Left ventricle myocardium superior (tissue), 1 donor: ENCODE measurements at places on chromosomes 6 and 20. TPM values are rescaled to one million over a fixed set of nuclear protein-coding genes. Genes with fewer than 3 reads are reported as not detected.

THBD gene
- total RNA-seq: 13.1 TPM

GSTA4 gene
- 8.0 TPM for total RNA-seq

NKX2-2 gene
- not detected for total RNA-seq

DNA sequence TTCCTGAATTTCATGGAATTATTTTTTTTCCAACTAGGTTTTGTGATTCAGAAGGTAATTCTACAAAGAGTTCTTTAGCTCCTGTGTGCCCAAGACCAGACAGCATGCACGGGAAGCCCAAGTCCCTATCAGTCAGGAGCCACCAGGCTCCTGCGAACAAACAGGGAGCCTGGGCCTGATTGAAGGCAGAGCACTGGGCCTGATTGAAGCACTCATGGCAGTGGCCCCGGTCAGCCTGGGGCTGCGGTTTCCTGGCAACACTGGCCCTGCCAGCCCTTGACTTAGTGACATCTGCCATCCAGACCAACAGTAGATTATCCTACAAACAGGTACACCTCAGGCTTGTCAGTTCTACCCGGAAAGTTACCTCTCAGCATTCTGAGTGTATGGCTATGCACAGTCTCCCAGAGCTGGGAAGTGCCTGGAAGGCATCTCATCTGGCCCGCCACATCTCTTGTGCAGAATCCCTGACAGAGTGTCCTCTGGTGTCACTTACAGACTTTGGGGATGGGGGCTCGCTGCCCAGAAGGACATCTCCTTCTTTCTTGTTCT is 133.8 kb downstream of the VEGFA start:
- DNase-seq: no peak

GRCh38 chr20:47673671-47673955 is 111.7 kb downstream of the SULF2 start:
- no peak for DNase-seq

DNA sequence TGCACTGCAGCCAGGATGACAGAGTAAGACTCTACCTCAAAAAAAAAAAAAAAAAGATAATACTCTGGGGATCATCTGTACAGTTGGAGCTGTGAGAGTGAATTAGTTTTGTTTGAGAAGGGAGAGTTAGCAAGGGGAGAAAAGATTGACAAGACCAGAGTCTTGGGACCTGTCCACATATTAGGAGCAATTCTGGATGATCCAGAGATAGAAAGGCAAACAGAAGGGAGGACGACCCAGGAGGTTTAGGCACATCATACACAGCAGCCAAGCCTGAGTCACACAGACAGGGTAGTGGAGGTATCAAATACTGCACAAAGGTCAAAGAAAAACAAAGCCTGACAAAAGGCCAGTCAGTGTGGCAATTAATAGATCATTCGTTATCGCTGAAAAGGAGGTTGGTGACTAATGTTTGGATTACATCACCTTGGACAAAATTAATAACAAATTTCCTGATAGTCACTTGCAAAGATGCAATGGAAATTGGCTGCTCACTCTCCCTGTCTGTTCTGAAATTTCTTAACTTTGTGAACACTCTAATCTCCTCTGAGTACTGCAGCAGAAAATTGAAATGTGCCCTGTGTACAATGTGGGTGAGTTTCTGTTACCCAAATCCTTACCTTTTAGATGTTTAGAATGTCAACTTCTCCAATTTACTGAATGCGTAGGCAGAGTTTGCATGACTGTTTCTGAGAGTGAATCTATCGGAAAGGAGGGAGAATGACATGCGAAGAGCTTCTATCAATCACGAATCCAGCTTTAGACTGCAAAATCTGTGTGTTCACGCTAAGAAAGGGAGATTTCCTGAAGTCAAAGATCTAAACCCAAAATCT is 105.4 kb downstream of the TSHZ2 start:
- DNase-seq: no peak

DNA sequence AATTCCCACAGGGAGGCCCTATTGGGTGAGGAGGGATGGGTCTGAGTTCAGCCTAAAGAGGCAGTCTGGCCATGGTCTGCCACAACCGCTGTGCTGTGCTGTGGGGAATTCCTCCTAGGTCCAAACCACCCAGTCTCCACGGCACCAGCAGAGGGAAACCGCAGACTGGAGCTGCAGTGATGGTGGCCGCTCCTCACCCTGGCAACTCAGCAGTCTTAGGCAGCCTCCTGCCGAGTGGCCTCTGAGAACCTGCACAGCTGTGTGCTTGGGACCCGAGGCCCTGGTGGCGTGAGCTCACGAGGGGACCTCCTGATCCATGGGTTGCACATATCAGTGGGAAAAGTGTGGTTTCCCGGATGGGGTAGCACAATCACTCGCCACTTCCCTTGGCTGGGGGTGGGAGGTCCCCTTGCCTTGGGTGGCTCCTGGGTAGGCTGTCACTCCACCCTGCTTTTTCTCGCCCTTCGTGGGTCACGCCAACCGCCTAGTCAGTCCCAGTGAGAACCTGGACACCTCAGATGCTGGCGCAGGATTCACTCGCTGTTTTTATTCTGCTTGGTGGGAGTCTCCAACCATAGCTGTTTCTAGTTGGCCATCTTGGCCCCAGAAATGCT is 242.2 kb downstream of the CDH26 start:
- DNase-seq: no peak

GRCh38 chr6:21556511-21556910 is 37.0 kb upstream of the SOX4 start:
- no peak for DNase-seq

DNA sequence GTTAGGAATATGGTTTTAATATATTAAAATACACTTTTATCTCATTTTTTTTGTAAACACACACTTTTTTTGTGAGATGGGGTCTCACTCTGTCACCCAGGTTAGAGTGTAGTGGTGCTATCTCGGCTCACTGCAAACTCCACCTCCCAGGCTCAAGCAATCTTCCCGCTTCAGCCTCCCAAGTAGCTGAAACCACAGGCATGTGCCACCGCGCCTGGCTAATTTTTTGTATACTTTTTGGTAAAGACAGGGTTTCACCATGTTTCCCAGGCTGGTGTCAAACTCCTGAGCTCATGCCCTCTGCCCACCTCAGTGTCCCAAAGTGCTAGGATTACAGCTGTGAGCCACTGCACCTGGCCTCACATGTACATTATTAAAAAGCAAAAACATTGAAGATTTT is 10.8 kb downstream of the IPCEF1 start:
- no peak for DNase-seq

GRCh38 chr6:125224231-125224861 is 70.8 kb downstream of the TPD52L1 start:
- DNase-seq: no peak

DNA sequence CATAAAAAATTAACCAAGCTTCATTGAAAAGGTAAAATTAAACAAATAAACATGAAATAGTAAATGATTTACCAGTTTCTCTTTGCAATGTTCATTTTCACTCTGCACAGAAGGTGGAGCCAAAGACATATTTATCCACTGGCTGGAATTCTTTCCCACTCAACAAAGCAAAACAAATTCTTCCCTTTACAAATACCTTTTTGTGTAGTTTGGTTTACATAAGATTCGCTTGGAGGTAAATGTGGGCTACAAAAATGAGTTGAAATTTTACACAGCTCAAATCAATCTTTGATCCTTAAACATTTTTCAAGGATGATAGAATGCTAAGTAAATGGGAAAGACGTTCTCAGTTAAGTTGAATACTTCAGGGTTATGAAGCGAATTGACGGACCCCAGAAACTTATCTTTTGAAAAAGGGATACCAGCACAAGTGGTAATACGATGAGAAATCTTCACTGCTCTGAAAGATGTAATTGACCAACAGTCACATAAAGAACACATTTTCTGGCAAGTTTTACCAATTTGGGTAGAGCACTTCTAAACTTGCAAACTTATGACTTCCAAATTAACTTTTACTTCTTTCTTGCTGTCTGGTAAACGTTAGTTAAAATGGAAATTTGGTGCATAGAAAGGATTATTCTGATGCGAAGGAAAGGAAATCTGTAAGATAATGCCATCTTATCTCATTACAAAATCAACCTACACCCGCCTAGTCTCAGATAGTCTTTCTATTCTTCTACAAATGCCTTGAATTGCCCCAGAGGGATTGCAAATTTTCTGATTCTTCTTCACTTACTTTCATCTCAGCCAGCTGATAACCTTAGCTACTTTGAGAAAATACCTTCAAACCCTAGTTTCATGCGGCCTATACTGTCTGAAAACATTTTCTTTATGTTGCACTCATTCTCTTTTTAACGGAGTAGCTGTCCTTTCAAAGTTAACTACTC is 4.7 kb upstream of the GJA1 start:
- no peak for DNase-seq

DNA sequence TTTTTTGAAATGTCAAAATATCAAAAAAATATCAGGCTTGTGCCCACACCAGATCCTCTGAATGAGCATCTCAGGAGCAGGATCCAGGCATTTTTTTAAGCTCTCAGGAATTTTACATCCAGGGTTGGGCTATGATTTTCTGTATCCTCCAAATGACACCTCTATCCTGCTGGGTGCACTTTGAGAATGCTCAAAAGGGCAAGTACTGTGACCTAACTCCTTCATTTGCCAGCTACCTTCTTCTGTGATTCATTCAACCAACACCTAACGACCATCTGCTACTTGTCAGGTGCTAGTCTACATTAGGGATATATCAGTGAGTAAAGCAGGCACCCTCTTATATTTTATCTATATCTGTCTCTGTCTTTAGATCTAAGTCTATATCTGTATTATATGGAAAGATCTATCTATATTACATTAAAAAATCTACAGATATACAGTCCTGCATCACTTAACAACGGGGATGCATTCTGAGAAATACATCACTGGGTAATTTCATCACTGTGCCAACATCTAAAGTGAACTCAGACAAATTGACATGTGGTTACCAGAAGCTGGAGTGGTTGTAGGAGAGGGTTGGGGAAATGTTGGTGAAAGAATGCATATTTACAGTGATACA is 131.6 kb downstream of the KIF16B start:
- no peak for DNase-seq

DNA sequence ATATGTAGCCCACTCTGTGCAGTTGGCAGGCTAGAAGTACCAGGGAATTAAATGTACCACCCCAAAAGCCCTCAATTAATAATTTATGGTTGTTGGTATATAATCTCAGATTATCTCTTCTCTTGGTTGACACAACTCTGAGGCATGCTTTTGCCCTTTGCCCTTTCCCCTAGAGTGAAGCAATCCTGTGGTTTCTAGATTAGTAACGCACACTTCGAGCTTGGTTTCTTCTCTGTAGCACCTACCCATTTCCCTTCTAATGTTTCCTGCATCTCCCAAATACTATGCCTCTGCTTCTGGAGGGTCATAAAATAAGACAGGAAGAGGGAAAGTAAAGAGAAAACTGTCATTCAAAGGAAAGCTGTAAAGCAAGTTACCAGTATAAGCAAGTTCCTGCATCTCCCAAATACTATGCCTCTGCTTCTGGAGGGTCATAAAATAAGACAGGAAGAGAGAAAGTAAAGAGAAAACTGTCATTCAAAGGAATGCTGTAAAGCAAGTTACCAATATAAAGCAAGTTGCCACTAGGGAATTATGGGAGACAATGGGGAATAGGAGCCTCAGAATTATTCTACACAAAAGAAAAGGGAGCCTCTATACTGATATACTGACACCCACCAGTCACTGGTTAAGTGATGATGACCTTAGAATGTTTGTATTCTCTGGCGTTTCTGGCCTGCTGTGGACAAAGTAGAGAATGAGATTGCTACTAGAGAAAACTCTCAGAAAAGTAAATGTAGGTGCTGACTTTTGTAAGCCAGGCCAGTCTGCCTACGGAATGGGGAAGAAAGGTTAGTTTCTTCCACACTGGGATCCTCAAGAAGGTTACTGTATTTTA is 862.6 kb upstream of the MAN1A1 start:
- no peak for DNase-seq

DNA sequence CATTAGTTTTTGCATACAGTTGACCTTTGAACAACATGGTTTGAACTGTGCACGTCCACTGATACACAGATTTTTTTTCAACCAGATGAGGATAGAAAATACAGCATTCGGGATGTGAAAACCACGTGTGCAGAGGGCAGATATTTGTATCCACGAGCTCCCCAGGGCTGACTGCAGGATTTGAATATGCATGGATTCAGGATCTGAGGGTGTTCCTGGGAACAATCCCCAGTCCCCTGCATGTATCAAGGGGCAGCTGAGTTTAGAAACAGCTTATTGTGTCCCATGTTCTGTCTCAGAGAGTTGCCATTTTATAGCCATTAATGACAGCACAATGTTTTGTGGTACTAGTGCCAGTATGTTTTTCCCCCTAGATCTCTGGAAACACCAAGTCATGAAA is 53.6 kb downstream of the CD164 start:
- no peak for DNase-seq

DNA sequence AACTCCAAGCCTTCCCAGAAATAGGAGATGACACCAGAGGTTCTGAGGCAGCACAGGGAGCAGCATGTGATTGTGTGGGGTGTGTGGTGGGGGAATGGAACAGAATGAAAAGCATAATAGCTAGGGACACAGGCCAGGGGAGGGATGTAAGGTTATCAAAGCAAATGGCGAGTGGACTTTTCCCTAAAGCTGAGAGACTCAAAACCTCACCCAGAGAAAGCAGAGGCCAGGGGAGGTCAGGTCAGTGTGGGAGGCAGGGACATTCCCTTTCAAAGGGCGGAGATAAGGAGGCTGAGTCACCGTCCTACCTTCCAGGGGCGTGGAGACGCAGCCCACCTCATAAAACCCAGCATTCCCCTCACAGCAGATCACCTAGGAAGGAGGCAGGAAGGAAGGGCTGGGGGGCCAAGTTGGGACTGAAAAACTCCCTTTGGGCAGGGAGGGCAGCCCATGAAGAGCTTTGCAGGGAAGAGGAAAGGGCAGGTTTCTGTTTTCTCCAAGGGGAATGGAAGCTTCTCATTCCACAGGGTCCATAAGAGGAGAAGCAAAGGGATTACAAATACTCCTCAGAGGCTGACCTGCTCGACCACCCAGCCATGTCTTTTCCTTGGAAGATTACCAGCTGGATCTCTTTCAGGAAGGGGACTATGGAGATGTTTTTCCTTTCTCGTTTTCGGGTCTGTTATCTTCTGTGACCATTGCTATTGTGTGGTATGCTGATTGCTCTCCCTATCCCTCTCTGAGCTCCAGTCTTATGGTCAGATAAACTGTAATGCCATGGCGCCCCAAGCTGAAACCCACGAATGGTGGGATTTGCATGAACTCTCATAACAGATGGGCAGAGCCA is 9.6 kb upstream of the LY6G5C start:
- DNase-seq: peak; percentile 6
